ENCODE measurements at places on chromosomes 3 and 15.
A peak's percentile ranks its signal among the peaks of the same experiment; 100 is the strongest.

DNA sequence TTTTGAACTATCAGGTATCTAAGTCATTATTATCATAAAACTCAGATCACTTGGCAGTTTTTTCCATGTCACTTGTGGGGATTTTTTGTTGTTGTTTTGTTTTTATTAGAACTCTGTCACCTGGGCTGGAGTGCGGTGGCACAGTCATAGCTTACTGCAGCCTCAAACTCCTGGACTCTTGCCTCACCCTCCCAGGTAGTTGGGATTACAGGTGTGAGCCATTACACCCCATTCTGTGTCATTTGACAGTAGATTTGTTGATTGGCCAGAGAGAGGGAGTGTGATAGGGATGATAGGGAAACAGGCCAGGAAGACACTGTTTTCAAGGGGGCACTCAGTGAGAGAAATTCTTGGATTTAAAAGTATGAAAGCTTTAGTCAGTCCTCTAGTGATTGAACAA lies 54.7 kb upstream of the SCAANT1 start:
- DNase-seq = no peak

DNA sequence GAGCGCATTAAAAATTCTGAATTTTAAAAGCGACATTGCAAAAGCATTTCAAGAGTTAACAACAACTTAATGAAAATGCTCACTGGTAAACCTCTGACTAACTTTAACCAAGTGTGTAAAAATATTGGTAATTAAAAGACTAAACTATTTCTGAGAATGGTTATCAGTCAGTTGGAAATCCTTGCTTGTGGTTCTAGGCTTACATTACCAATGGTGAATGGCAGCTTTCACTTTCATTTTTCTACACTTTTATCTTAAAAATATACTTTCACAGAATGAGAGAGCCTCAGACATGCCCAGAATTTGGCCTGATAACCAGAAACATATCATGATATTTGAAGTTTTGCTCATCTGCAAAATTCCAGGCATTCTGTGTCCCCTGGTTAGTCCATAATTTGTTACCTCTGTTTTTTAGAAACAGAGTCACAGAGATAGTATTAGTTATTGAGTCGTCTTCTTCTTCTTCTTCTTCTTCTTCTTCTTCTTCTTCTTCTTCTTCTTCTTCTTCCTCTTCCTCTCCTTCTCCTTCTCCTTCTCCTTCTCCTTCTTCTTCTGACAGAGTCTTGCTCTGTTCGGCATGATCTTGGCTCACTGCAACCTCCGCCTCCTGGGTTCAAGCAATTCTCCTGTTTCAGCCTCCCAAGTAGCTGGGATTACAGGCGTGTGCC lies 5.5 kb upstream of the RNF111 start:
- no peak for DNase-seq

DNA sequence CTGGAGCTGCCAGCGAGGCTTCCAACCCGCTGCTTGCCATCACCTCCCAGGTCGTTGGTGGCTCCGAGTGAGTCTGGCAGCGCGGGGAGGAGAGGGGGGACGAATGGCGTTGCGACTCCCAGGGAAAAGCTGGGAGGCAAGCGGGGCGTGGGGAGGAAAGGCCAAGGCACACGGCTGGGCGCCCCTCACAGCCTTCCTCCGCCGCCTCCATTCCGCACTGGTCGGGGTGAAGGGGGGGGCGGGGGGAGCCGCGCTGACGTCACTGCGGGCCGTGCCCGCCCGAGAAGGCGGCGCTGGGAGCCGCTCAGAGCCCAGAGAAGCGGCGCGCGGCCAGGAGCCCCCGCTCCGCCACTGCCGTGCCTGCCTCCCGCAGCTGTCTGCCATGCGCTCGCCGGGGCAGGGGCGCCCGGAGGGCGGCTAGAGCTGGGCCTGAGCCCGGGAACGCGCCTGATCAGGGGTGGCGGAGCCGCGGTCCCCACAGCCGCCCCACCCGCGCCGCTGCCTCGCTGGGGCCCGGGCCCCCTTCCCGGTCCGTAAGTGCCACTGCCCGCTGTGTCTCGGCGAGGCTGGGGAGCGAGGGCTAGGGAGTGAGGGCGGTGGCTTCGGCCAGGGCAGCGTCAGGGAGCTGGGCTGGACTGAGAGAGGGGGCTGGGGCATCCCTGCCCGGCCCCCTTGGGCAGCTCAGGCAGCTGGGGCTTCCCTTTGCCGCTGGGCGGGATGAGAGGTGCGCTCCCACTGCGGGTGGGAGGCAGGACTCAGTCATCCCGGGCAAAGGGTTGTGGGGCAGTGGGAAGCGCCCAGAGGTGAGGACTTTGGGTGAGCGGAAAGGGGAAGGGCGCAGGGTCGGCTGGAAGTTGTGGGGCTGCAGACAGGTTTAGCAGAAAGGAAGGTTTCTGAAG lies 27.8 kb upstream of the POLG start:
- no peak for DNase-seq

- DNase-seq = no peak
These were observed 384.0 kb upstream of the TPM1 start for GRCh38 chr15:62658498-62658897.

DNA sequence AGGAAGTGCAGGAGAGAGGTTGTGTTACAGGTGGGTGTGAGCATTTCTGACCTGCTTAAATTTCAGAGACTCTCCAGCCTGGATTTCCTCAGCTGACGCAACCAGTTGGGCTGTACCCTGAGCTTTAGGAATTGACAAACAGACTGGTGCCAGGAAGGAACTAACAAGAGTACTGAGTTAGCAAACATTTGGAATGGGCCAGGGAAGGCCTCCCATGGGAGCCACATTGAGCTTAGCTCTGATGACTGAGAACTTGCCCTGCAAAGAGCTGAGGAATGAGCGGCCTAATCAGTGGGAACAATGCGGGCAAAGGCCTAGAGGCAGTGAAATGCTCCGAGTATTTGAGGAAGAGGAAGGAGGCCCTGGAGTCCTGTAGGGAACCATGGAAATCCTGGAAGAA lies 254.2 kb downstream of the FEZF2 start:
- DNase-seq = no peak

- DNase-seq = no peak
These were observed 305.9 kb upstream of the UMPS start for GRCh38 chr3:124424396-124424795.

- DNase-seq = peak; percentile 55
These were observed 78.8 kb upstream of the NSMCE3 start for GRCh38 chr15:29348336-29348914.

All from testis (tissue), 5 donors.